ENCODE measurements at places on chromosomes 13 and 19. TPM values are rescaled to one million over a fixed set of nuclear protein-coding genes. Genes with fewer than 3 reads are reported as not detected.

Gene URAD
- not detected for total RNA-seq

Gene C19orf18
- not detected for total RNA-seq

Gene NAA16
- 19.1 TPM for total RNA-seq

Gene KIR3DL2
- total RNA-seq = not detected

Gene KIRREL2
- 1.3 TPM for total RNA-seq

All from HCT116 (cell line).